Stimulated activated CD8-positive, alpha-beta memory T cell treated with anti-CD3 and anti-CD28 coated beads, Interleukin-15, amount 100 ng/mL, for 48 hours (primary cell): ENCODE measurements at places on chromosomes 1 and 21.

GRCh38 chr1:154860156-154860870 is 9.8 kb downstream of the KCNN3 start:
- DNase-seq: no peak

DNA sequence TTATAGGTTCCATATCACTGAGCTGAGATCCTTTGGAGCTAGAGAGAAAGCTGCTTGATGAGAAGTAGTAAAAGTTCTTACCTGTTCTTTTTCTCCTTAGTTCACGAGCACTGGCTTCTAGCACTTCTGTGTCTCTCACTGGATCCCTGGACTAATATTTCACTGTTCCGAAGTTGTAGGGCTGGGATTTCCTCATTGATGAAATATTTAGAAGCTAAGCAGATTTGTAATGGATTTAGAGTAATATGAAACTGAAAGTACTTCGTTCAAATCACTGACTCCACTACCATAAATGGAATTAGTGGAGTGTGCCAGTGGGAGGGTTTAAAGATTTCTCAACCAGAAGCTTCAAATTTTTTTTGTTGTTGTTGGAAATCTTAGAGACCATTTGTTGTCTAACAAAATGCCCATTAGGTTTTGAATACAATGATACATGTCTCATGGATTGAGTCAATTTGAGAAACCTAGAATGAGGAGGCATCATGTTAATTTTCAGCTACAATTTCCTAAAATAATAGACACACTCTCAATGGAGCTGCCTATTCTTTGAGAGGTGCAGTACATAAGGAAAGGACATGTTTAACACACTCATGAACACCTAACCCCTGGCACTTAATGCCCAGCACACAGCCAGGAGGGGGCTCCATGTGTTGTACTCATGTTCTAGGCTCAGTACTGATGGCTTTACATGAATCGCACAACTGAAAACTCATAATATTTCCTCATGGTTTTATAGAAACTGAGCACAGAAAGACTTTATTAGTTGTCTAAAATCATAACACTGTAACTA is at the start of gene GBP1:
Gene GBP1, minus strand, starts transcription at position 130 of the 790 bp plus-strand sequence. CDS start 1,974 bp downstream, outside the sequence.
- DNase-seq: no peak

- no peak for DNase-seq
Observed at GRCh38 chr1:229075217-229075616, 195.7 kb upstream of the RAB4A start.

GRCh38 chr1:231959225-231959884 is 332.8 kb downstream of the DISC1 start:
- no peak for DNase-seq

- no peak for DNase-seq
Observed at GRCh38 chr1:52748119-52748518, 21.9 kb downstream of the ZYG11B start.

DNA sequence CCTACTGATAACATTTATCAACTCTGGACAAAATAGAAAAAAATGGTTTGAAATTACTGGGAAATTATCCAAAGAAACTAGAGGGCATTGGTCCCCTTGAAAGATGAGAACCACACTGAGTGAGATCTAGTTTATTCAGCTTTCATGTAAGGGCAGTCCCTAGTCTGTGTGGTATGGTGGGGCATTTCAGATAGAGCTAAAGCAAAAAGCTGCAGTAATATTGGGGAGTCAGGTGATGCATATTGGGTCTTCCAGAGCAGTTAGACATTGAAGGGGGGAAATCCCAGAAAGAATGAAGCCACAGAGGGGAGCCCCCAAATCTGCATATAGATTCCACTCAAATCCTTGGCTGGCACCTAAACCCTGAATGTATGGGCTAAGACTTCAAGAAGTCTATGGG is 347.7 kb upstream of the POU3F1 start:
- no peak for DNase-seq

DNA sequence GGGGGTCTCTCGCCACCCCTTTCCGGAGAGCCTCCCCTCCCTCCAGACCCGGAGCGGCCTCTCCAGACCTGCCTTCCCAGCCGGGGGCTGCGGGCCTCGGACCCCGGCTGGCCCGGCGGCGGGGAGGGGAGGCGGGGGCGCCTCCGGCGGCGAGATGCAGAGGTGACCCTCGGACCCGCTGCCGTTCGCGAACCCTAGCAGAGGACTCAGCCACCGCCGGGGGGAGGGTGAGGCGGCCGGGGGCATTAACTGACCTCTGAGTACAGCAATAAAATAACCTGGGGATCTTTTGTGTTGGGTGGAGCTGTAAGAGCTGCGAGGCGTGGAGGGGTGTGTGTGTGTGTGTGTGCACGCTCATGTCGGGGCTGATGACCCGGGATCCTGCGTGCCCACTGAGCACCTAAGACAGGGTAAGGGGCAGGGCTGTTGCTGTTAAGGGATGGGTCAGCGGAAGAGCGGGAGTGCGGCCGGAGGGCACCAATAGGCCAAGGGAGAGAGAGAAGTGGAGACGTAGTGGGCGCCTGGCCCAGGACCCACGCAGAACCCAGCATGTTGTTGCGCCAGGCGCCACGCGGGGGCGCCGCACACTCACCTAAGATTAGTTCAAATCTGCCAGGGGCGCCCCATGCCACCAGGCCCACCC is 6.3 kb downstream of the HAPLN2 start:
- DNase-seq: peak; percentile 35

GRCh38 chr1:116585886-116586285 is 15.1 kb upstream of the CD58 start:
- DNase-seq: no peak

GRCh38 chr1:112397841-112398240 is 1.8 kb downstream of the CTTNBP2NL start:
- DNase-seq: no peak

GRCh38 chr21:24456358-24456757 is 1150.9 kb downstream of the MRPL39 start:
- no peak for DNase-seq

- DNase-seq: no peak
Observed at GRCh38 chr1:151716771-151717631, at the start of gene CELF3. CELF3 (minus strand) TSS chr1:151716803; CDS start chr1:151716020, 783 bp downstream.

DNA sequence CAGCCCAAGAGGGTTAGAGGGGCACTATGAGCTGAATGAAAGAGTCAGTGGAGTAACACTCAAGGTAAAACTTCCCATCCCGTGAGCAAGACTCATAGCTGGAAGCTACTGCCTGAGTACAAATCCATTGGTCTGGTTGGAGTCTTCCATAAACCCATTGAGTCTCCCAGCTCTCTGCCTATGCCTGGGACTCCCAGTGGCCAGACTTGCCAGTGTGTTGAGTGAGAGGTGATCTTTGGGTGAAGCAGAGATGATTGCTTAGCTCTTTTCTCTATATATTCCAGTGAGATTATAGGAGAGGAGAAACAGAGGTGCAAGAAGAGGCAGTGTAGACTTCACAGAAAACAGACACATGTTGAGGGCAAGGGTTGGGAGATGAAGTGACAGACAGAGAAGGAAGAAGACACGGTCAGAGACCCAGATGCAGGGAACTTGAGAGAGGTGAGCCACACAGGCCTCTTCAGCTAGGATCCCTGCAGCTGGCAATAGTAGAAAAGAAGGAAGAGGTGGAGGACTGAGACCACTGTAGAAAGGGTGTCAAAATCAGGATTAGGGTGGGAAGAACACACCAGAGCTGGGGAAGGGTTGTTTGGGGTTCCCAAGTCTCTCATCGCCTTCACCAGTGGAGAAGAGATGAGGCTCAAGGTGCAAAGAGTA is 3.7 kb downstream of the FOXD2 start:
- DNase-seq: no peak

- no peak for DNase-seq
Observed at GRCh38 chr1:36588972-36589371, 106.3 kb upstream of the CSF3R start.

- no peak for DNase-seq
Observed at GRCh38 chr21:45502600-45502999, 39.6 kb downstream of the SLC19A1 start.

GRCh38 chr1:235127732-235128455 is 743 bp downstream of the TOMM20 start:
- DNase-seq: no peak

GRCh38 chr1:53572815-53573173 is 113.6 kb downstream of the DMRTB1 start:
- DNase-seq: no peak

- DNase-seq: no peak
Observed at GRCh38 chr1:119637710-119638109, 10.4 kb downstream of the ZNF697 start.

DNA sequence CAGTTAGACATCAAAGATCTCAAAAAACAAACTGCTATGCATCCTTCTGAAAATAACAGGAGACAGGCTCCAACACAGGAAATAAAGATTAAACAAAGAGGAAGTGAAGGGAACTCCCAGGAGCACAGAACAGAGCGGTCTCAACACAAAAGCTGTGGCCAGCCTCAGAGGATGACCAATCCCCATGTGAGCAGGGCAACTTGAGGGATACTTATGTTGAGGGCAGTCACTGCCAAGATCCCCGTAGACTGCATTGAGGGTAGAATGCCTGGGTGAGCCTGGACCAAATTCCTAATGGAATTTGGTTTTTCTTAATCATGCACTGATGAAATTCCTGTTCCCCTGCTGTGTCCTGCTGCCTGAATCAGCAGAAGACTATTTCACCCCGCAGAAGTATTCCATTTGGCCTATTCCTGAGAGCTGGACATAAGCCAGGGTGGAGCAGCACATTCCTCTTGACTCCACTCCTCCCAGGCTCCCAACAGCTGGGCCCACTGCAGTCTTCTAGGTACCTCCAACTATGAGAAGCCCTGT is 49.0 kb downstream of the JAK1 start:
- no peak for DNase-seq

DNA sequence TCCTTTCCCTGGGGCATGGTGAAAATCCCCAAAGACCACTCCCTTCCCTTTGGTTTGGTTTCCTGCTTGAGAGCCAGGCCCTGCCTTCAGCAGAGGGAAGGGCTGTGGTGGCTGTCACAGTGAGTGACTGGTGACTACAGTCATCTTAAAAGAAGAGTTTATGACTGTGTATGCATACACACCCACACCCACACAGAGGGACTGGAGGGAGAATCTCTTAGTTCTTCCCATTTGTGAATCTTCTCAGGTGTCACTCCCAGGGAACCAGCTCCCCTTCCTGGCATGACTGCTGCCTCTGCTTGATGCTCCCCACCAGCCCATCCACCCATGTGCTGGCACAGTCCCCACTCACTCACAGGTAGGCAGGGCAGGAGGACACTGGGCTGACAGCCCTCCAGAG is 3.9 kb upstream of the KCNA2 start:
- no peak for DNase-seq

GRCh38 chr21:41032541-41032940 is 135.4 kb upstream of the BACE2 start:
- DNase-seq: no peak

GRCh38 chr1:180231936-180232335 is 1.9 kb downstream of the LHX4 start:
- DNase-seq: no peak

GRCh38 chr1:52474807-52475206 is 70.4 kb downstream of the PRPF38A start:
- DNase-seq: no peak

DNA sequence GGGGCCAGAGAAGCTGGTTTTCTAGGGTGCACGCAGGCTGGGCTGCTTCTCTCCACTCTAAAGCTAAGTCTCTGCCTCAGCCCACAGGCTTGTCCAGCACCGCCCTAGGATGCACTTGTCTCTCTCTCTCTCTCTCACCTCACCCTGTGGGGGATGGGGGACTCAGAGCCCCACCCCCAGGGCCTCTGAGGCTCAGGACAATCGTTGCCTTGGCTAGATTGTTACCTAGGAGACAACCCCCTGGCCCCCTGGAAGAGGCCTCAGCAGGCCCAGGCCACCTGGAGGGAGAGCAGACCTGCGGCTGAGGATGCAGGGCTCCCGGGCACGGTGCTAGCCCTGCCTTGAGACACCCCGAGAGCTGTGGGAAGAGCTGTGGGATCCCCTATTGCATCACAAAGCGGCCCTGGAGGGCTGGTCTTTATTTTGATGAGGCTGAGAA is at the start of gene ACTRT2:
Gene ACTRT2, plus strand, starts transcription at position 235 of the 439 bp plus-strand sequence. CDS start 220 bp downstream, outside the sequence.
- DNase-seq: no peak

DNA sequence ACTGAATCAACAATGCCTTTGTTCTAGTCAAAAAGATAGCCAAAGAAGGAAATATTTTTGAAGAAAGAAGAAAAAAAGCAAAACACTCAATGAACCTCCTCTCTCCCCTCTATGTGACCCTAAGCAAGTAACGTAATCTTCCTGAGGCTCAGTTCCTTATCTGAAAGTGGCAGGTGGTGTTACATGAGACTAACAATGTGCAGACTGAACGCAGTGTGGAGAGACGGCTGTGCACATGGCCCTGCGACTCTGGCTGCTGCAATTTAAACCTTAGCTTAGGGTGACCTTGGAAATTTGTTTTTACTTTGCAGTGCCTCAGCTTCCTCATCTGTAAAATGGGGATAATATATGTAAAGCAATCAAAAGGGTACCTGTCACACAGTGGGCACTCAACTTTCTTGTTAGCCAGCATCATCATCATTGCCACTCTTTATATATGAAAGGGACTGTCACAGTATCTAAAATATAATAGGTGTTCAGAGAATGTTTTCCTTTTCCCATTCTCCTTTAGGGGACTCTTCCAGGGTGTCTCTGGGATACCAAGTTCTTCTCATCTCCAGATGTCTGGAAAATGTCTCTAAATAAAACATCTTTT is 100.1 kb upstream of the JUN start:
- no peak for DNase-seq

- no peak for DNase-seq
Observed at GRCh38 chr1:219626865-219627264, 14.0 kb upstream of the ZC3H11B start.

DNA sequence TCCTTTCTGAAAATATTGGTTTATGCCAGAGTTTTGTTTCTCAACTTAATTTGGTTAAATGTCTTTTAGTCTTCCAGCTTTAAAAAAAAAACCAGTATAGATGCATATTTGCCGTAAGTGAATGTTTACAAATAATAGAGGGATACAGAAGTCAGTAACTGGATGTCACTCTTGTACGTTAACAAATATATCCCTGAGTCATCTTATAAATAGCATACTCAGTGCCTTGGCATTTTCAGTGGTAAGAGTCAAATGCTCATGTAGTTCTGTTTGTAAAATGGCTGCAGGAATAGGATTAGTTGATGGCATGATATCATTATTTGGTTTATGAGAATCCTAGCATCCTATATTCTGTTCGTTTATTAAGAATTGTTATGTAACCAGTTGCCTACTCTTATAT is 55.4 kb downstream of the SPEN start:
- no peak for DNase-seq

DNA sequence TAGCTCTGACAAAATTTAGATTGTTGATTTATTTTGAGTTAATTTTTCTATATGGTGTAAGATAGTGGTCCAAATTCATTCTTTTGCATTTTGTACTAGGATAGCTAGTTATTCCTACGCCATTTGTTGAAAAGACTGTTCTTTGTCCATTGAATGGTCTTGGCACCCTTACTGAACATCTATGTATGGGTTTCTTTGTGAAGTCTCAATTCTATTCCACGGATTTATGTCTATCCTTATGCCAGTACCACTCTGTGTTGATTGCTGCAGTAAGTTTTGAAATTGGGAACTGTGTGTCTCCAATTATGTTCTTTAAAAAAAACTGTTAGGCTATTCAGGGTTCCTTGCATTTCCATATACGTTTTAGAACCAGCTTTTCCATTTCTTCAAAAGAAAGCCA is 145.7 kb downstream of the ZNF644 start:
- DNase-seq: no peak
